ENCODE measurements at places on chromosomes 12 and 14. TPM values are rescaled to one million over a fixed set of nuclear protein-coding genes. Genes with fewer than 3 reads are reported as not detected.

DNA sequence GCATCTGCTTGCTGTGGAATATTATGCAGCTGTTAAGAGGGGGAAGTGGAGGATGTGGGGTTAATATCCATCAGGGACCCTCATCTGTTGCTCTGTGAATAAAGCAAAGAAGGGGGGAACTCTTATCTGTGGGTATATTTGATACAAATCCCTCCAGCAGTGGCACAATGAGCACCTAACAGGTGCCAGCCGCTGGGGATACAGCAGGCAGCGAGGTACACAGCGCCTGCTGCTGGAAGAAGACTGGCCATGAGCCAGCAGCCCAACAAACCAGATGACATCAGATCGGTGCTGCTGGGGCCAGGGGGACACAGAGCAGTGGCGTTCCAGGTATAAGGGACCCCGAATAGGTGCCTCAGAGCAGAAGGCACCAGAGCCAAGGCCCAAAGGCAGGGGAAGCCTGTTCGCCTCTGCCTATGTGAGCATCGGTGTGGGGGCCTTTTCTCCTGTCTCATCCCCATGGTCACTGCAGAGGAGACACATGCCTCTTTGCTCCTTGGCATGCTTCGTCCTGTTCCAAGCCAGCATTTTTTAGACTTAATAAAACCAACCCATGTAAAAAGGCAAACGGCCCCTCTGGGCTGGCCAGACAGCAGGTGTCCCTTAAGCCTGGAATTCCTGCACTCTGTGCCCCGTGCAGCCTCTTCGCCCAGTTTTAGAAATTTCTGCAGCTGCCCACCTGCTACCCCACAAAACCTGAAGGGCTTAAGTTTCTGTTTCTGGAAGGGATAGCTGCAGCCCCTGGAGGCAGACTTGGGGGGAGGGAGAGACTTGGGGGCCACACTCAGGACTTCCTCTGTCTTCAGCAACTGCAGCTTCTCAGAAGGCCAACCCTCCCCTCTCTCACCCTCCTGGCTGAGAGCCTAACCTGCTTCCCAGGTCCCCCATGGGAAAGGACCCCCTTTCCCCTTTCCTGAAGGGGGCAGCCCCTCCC is 1.6 kb upstream of the CKB start:
- no peak for DNase-seq

DNA sequence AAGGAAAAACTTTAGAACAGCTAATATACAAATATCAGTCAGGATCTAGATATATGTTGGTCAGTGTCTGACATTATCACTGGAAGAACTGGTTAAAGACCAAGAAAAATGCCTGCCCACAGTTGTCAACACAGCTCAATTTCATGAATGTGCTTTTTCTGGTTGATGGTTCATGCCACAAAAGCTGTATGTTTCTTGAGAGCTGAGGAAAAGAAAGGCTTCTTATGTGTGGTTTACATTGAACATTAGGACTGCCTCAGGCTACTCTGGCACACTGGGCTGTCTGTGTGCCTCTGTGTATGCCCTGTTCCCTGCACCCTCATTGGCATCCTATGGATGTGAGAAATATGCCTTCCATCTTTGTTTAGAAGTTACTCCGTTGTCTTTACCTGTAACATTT is 218.8 kb upstream of the RGS6 start:
- DNase-seq = no peak

GRCh38 chr12:76464631-76465166 is 94.9 kb downstream of the OSBPL8 start:
- no peak for DNase-seq

GRCh38 chr12:70443062-70443673 is 77.1 kb downstream of the KCNMB4 start:
- no peak for DNase-seq

GRCh38 chr14:70635971-70636595 is 5.6 kb upstream of the TTC9 start:
- no peak for DNase-seq

The CATSPERB gene
- 3.7 TPM for total RNA-seq

- no peak for DNase-seq
Measured at GRCh38 chr14:77903937-77904617, 104.2 kb downstream of the ADCK1 start.

Data from occipital lobe (tissue), 3 donors.